ENCODE measurements at places on chromosomes 13 and 19.

DNA sequence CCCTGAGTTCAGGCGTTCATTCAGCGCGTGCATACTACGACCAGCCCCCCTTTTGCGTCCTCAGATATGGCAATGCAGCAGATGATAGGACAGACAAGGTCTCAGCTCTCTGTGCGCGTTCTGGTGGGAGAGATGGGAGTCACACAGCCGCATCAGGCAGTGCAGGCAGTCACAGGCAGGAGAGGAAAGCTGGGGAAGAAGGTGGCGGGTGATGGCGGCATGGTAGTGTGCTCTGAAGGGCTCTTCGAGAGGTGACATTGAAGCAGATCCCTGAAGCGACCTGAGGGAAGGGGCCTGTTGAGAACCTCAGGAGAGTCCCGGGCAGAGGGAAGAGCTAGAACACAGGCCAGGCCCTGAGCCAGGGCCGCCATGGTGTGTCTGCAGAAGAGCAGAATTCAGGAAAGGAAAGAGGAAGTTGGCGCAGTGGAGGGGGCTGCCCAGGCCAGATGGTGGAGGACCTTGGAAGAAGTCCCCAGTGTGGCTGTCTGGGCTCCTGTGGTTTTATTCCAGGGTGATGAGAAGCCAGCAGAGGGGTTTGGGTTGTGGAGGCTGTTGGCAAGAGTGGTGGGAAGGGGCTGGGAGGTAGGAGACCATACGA, 3.5 kb downstream of the USF2 start:
- DNase-seq, result no peak

DNA sequence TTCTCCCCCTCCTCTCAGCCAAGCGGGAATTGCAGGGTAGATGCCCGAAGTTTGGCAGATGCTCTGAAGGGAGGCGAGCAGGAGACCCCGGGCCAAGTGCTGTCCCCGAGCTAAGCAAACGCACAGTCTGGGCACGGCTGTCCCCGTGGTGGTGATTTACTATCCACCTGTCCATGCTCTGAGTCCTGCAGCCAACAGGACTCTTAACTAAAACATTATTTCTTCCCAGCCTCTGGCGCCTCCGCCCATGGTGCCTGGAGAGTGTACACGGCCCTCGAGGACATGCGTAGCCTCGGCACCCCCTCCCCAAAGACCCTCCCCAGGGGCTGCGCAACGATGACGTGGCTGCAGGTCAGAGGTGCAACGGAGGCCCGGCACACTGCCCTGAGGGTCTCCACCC, 7.6 kb downstream of the TINCR start:
- no peak for DNase-seq

DNA sequence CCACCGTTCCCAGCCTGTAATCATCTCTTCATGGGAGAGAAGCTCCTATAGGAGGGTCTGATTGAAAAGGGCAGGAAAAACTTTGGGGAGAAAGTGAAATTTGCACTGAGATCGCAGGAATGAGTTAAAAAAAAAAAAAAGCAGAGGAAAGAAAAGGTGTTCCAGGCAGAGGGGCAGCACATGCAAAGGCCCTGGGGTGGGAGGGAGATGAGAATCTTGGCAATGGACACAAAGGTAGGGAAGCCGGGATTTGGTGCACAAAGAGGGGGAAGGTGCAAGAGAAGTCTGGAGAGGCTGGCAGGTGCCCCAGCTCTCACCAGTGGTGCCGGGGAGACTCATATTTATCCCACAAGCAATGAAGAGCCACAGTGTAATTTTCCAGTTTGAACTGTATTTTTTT, 16.4 kb upstream of the GPR32 start:
- no peak for DNase-seq

GRCh38 chr13:101700598-101700997, 248.1 kb downstream of the ITGBL1 start:
- DNase-seq, result no peak

DNA sequence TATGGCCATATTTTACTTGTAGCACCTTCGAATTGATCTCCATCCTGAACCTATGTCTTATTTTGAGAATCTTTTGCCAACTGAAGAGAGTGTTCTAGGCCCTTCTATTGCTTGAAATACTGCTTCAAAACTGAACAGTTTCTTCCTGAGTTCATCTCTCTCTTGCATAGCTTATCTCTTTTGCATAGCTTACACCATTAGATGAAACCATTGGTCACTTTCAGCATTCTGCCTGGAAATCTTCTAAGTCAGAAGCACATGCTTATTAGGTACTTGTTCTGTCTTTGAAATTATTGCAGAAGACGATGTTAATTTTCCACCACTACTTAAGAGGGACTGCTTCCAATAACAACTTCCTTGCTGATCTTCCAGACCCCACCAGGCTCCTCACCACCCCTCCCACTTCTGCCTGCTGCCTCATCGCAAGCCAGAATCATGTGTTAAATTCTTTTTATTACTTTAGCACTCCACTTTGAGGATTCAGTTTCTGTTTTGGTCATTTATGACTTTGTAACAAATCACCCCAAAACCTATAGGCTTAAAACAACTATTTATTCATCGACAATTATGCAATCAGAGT, 122.4 kb upstream of the MAB21L1 start:
- no peak for DNase-seq

- no peak for DNase-seq
These were observed 28.0 kb downstream of the SIAH3 start for GRCh38 chr13:45823583-45823982.

- no peak for DNase-seq
These were observed 22.6 kb upstream of the USP12 start for GRCh38 chr13:27194209-27194608.

Data from NCI-H2107 (cell line).